DND-41 (cell line): ENCODE measurements at places on chromosomes 5 and 9.

DNA sequence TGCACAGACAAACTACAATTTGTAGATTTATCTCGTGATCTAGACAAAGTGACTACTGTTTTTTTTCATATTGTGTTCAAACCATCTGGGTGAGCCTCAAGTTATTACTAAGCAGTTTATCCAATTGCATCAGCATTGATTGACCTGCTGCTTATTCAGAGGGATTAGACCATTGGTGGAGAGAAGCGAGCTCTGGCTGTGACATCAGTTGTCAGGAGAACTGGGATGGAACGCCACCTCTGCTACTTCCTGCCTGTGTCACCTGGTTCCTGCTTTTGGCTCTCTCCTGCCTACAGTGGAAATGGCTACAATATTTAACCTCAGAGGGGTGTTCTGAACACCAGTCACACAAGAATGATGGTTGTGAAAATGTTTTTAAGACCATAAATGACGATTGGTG is 12.1 kb downstream of the NR4A3 start:
- no peak for DNase-seq

DNA sequence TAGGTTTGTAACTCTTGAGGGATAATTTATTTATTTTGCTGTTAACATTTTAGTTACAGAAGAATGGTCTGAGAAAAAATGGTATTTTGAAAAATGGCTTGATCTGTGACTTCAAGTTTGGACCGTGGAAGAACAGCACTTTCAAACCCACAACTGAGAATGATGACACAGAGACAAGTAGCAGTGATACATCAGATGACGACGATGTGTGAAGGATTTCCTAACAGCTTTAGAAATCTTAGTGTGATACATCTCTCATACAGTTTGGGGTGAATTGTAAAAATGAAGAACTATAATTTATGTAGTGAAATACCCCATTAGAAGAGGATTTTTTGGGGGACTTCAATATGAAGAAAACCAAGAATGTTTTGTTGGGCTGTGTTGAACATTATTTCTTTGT is 88.7 kb downstream of the GPBP1 start:
- DNase-seq: no peak

DNA sequence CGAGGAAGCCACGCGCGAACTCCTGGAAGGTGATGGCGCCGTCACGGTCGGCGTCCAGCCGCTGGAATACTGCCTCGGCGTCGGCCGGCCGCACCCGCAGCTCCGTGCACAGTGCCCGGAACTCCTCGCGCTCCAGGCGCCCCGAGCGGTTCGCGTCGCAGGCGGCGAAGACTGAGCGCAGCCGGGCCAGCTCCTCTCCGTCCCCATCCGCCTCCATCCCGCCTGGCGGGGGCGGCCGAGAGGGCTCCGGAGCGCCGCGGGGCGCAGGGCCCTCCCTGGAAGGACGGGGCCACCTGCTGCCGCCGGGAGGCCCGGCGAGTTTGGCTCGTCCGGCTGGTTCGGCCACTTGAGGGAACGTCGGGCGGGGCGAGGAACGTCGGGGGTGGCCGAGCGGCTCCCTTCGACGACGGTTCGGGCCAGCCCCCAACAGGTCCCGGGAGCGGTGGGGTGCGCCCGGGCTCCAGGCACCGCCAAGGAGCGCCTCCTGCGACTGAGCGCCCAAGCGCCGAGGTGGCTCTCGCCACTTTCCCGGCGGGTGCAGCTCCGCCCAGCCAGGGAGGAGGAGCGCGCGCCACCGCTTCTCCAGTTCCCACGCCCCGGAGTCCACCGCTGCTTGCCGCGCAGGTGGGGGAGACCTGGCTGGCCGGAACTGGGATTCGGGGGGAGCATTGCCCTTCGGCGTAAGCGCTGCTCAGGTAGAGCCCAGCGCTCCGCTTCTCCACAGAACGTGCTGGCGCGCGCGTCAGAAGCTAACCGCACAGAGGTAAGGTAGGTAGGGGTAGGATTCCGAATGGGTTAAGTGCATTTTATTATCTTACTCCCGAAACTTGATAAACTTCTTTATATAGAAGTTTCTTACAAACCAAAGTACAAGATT is at the start of gene RASEF:
Gene RASEF, minus strand, starts transcription at position 492 of the 877 bp plus-strand sequence. Its CDS starts 275 bp downstream, at position 217.
- no peak for DNase-seq

GRCh38 chr5:138148811-138149210 is 9.6 kb upstream of the NME5 start:
- DNase-seq: no peak

- no peak for DNase-seq
Observed at GRCh38 chr5:460273-460625, 17.3 kb downstream of the EXOC3 start.

- no peak for DNase-seq
Observed at GRCh38 chr5:142132916-142133315, 24.3 kb downstream of the NDFIP1 start.

DNA sequence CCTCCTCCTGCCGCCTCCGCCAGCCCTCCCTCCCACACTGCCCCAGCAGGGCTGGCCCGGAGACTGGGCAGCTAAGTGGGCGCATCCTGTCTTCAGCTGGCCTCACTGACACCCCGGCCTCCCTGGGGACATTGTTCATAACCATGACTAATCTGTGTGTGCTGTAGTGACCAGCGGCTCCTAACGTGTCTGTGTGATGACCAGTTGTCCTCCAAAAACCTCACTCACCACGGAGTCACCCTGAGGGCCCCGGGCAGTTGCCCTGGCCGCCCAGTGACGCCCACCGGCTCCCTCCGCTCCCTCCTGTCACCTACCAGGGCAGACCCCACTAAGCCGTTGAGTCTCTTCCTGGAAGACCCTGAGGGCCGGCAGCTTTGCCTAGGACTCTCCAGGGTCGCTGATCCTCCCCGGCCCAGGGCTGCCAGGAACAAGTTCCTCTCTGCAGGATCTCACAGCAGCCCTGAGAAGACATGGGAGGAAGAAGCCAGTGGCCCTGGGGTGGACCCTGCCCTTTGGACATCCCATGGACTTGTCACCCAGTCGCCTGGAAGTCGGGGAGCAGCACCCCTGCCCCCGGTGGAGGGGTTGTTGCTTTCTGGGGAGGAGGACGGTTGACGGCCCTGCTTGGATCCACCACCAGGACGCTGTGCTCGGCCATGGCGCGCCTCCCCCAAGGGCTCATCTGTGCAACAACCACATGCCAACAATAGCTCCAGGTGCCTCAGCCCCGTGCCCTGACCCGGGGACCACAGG is 110.2 kb upstream of the LMX1B start:
- DNase-seq: no peak

- no peak for DNase-seq
Observed at GRCh38 chr5:132258102-132259068, 889 bp downstream of the PDLIM4 start.

- DNase-seq: no peak
Observed at GRCh38 chr5:54577937-54578653, 60.5 kb downstream of the SNX18 start.

DNA sequence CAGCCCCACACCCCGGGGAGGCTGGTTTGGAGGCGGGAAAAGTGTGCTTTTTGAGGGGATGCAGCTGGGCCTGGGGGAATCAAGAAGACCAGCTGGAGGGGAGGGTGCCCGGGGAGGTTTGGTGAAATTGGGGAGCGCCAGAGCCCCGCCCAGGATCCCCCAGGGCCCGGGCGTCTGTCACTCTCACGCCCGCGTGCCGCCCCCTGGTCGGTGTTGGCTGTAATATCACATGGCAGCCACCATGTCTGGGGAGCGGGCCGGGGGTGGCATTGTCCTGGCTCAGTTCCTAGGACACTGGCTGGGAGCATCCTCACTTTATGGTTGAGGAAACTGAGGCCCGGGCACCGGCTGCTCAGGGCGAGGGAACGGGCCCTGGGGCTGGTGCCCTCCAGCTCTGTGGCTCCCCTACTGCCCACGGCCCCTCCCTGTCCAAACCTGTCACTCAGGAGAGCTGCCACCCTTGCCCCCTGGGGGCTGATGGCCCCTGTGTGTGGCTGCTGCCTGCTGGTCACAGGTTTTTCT is 27.5 kb downstream of the ASS1 start:
- no peak for DNase-seq

DNA sequence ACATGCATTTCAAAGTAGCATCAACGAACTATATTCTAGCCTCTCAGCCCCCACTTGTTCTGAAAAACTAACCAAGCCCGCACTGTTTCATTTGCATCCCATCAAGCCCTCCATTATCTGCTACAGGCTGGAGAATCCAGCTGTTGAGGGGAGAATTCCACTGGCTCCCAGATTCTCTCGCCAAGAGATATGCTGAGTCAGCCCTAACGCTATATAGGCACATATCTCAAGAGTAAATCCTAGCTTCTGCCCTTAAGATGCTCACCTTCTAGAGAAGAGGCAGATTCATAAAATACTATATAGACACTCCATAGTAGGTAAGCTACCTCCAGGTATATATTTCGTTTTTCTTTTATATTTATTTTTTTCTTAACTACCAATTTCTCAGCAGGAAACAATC is 266.4 kb upstream of the TARS1 start:
- no peak for DNase-seq

DNA sequence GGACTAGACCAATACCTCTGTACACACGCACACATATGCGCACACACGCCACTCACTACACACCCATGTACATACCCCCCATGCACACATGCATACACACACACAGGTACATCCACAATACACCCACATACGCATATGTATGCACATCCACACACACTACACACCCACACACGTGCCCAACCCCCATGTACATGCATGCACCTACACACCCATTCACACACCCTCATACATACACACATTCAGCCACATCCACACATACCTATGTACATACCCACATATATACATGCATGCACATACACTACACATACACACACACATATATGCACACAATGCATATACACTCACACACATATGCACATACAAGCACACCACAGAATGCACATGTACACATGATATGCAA is 107.1 kb downstream of the GADD45G start:
- no peak for DNase-seq

DNA sequence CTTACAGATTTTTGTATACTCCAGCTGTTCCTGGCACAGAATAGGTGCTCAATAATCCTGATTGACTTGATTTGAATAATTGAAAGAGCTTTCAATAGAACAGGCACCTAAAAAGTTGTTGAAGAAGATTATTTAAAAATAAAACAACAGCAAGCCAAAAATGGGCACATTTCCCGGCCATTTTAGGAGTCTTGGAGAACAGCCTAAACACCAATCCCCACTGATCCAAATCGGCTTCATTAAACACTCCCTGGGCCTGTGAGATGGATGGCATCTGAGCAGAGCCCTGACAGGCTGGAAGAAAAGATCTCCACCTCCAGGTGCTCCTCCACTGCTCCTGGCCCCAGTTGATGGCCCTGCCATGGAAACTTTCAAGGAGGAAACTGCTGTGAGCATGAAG is 213.3 kb downstream of the MAN2A1 start:
- DNase-seq: no peak

- DNase-seq: no peak
Observed at GRCh38 chr9:20649381-20649780, 27.1 kb upstream of the MLLT3 start.

DNA sequence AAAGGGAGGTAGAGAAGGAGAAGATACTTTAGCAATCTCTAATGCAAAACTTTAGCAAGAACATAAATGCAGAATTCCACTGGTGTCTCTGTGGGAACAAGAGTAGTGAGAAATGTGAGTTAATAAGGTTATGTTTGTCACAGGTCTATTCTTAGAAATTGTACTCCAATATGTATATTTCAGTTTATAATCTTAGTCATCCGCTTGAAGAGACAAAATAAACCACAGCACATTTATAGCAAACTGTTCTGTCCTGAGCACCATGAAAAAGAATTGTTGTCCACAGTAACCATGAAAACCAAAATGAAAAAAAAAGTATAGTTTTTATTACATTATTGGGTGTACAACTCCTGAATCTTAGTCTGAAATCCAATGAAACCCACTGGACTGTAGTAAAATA is 93.6 kb upstream of the TSLP start:
- no peak for DNase-seq

GRCh38 chr9:125190361-125190801 is 778 bp upstream of the PPP6C start:
- peak; percentile 21 for DNase-seq

DNA sequence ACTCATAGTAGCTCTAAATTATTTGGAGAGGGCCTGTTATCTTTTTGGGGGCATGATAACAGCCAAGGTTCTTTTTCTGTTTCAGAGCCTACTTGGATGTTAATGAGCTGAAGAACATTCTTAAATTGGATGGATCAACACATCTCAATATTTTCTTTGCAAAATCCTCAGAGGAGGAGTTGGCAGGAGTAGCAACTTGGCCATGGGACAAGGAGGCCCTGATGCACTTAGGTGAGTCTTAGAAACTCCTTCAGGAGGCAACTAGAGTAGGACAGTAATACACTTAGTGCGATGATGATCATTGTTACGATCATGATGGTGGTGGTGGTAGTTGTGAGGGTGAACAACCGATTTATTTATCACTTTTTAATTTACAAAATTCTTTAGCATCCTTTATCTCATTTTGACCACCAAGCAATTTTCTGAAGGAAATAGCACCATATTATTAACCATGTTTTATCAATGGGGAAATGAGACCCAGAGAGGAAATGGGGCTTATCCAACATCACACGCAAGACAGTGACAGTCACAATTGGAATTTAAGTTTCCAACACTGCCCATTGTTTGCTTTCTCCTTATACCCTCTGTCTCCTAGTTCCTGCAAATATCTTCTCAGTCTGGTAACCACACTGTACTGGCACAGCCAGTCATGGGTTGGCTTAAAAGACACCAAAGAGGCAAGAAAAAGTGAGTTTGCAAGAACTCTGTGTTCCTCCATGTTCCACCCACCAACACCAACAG is 54.0 kb downstream of the PAPPA start:
- DNase-seq: no peak

- DNase-seq: no peak
Observed at GRCh38 chr9:72733895-72734294, 212.5 kb downstream of the TMC1 start.

DNA sequence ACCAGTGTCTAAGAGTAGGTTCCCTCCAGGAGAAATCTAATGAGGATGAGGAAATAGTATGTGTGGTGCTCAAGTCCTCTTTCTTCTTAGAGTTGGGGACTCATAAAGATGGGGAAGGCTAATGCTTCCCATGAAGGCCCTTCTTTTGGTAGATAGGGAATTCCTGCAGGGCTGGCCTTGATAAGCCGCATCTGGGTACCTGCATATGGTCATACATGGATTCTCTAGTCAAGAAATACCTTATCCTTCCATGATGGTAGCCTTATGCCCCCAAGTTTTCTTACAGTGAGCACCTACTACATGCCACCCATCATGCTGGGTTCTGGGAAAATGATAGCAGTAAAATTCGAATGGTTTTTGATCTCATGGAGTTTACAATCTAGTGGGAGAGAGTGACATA is 382.6 kb downstream of the KDM4C start:
- DNase-seq: no peak

GRCh38 chr5:643351-643801 is 31.2 kb downstream of the CEP72 start:
- DNase-seq: no peak

- peak; percentile 41 for DNase-seq
Observed at GRCh38 chr5:67416133-67416937, 219.7 kb upstream of the CD180 start.

- no peak for DNase-seq
Observed at GRCh38 chr5:116546033-116546742, 28.4 kb downstream of the SEMA6A start.

GRCh38 chr5:127586811-127587210 is 62.1 kb upstream of the CTXN3 start:
- no peak for DNase-seq
